Activated naive CD4-positive, alpha-beta T cell treated with anti-CD3 and anti-CD28 coated beads, Interleukin-2, amount 10 ng/mL, durations not matched to agents 7 days and 5 days (primary cell): ENCODE measurements at places on chromosomes 11 and 22.

- DNase-seq = no peak
Observed at GRCh38 chr11:31943056-31943780, 132.1 kb upstream of the PAX6 start.

DNA sequence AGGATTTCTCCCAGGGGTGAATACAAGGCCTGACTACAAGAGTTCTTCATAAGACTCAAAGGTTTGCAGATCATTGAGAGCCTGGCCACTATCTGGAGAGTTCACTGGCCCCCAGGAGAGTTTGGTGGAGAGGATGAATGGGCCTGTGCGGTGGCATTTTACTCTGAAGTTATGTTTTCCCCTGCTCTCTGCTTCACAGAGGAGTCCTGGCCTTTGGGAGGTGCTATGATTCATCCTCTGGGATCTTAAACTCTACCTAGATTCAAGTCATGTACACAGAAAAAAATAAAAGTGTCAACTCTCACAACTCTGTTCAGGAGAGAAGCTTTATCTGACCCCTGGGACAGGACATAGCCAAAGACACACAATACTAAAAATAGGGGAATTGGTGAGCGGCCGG is 159.1 kb upstream of the CARD18 start:
- no peak for DNase-seq

GRCh38 chr11:123018702-123019101 is 37.1 kb upstream of the BSX start:
- DNase-seq = no peak

DNA sequence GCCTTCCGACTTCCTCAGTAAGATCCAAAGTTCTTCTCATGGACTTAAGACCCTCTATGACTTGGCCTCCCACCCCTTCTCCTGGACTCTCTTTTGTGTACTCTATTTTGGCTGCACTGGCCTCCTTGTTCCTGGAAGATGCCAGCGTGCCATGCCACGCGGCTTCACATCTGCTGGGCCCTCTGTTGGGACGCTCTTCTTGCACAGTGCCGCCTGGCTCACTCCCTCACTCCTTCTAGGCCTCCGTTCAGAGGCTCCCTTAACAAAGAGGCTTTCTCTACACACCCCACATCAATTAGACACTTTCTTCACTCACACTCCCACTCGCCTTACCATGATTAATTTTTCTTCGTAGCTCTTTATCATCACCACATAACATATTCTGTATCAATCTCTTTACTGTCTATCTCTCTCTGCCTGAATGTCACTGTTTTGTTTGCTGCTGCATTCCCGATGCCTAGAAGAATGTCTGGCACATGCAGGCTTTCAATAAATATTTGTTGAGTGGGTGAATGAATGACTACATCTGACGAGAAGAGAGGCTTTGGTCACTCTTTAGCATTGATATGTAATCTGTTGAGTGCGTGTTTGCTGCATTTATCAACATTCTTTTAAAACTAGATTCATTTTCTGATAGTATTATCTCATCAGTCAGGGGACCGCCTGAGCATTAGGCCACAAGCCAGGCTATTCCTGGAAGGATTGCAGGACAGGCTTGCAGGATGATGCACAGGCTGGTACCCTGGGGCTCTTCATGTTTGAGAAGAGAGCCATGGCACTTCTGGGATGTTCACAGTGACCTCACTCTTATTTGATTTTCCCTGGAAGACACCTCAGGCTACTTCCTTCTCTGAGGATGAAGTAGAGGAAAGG is 60.6 kb upstream of the AMPD3 start:
- DNase-seq = no peak

GRCh38 chr11:113540416-113541330 is 65.5 kb upstream of the DRD2 start:
- no peak for DNase-seq

DNA sequence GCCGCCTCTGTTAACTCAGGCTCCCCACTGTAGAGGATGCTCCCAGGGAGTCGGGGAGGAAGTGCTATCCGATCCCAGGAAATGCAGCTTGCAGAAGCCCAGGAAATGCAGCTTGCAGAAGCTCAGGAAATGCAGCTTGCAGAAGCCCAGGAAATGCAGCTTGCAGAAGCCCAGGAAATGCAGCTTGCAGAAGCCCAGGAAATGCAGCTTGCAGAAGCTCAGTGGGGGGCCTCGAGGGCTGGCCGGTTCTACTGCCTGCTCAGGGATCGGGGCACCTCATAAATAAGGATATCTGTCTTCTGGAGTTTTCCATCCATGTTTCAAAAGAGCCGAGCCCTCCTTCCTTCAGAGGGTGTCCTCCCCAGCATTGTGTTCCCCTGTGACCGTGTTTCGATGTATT is 25.1 kb upstream of the SMIM38 start:
- DNase-seq = no peak

DNA sequence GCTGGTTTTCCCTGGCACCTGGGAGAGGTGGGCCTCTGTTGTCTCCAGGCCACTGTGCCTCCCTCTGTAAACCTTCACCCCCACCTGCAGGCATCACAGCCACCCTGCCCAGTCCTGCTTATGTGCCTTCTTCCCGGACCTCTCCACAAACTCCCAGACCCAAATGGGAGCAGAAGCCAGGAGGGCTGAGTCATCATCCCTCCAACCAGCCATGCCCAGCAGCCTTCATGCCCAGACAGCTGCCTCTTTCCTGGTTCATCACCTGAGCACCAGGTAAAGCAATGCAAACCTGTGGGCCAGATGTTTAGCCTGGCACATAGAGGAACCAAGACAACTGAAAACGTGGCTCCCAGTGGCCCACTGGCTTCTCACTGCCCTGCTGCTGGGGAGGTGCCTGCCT is 2.1 kb upstream of the TMPRSS4 start:
- DNase-seq = no peak

DNA sequence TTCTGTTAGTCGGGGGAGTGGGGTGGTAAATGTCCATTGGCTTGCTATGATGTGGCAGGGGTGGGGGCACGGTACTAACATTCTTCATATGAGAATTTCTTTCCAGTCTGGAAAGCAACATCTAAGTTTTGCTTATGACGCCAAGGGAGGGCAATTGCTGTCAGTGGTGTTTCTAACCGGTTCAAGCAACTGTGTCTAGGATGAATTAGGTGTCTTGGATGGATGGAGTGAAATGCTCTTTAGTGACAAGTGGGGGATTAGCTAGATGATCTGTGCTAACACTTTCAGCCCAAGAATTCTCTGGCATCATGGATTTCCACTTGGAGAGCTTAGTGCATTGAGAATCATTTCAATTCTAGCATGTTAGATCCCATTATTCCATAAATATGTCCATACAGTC is 262.6 kb upstream of the SORL1-AS1 start:
- no peak for DNase-seq

DNA sequence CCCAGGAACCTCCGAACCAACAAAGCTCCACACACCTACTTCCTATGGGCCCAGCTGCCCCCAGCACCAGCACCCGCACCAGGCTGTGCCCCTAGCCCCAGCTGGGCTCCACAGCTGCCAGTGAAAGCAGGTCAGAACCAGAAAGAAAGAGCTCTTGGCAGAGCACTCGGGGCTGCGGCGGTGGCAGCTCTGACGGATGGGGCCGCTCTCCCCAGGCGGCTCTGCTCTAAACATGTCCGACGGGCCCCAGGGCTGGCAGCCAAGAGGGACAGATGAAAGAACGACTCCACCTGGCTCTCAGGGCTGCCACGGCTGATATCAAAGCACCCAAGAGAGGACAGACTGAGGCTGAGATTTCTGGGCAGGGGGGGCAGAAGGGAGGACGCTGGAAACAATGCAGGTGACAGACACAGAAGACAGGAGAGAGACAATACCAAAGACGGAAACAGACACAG is 25.7 kb downstream of the LRFN4 start:
- no peak for DNase-seq

DNA sequence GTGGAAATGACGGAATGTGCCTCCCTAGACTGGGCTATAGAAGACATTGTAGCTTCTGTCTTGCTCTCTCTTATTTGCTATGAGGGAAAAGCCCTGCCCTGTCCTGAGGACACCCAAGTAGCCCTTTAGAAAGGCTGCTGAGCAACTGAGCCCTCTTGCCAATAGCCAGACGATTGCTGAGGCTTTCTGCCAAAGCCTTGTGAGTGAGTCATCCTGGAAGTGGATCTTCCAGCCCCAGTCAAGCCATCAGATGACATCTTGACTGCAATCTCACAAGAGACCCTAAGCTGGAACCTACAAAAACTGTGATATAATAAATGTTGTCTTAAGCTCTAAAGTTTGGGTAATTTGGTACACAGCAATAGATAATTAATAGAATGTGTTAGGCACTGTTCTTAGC is 3.9 kb upstream of the TRAF6 start:
- DNase-seq = no peak

DNA sequence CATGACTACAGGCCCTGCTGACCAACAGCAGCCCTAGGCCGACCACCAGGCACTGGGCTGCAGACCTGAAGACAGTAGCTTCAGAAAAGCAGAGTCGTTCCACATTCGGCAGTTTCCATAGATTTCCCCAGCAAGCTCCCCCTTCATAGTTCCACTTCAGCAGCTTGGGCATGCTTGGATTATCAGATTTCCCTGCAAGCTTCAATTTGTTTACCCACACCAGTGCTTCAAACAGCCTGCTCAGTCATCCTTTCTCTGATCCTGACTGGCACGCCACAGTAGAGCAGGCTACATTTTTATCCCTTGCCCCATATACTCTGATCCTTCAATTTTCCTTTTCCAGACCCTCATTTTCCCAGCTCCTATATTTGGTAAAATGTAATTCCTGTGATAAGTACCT is 51.1 kb upstream of the CFAP300 start:
- no peak for DNase-seq

DNA sequence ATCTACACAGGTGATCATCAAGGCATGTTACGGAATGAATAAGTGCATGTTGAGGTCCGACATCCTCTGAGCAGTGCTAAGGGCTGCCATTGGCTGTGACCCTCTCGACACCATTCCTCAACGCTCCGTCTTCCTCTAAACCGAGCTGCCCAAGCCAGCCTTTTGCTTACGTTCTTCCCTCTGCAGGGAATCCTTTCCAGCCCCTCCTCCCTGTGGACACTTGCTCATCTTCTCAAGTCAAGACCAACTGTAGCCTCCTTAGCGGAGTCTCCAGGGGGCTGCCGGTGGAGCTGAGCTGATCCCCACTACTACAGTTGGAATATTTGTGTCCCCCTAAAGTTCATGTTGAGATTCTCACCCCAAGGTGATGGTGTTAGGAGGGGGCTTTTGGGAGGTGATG is 781.0 kb downstream of the TBC1D22A start:
- DNase-seq = no peak

GRCh38 chr11:92782806-92783205 is 186.6 kb upstream of the MTNR1B start:
- DNase-seq = no peak

DNA sequence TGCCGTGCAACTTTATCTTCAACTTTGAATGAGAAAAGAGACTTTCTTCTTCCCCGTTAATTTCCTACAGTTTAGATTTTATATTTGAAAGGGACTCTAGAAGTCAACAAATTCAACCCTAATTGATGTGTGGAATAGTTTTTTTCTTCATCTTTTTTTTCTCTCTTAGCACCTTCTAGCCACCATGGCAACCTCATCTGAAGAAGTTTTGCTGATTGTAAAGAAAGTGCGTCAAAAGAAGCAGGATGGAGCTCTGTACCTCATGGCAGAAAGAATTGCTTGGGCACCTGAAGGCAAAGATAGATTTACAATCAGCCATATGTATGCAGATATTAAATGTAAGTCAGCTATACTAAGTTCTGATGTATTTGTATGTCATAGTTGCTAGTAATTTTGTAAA is 10.5 kb downstream of the GTF2H1 start:
- no peak for DNase-seq

GRCh38 chr22:22934543-22935055 is 47.0 kb downstream of the IGLL5 start:
- no peak for DNase-seq

GRCh38 chr11:79077702-79078330 is 363.0 kb downstream of the TENM4 start:
- no peak for DNase-seq

GRCh38 chr22:45891021-45891421 is 85.9 kb downstream of the WNT7B start:
- DNase-seq = no peak

GRCh38 chr22:20619045-20619892 is 111.9 kb downstream of the MED15 start:
- DNase-seq = no peak

DNA sequence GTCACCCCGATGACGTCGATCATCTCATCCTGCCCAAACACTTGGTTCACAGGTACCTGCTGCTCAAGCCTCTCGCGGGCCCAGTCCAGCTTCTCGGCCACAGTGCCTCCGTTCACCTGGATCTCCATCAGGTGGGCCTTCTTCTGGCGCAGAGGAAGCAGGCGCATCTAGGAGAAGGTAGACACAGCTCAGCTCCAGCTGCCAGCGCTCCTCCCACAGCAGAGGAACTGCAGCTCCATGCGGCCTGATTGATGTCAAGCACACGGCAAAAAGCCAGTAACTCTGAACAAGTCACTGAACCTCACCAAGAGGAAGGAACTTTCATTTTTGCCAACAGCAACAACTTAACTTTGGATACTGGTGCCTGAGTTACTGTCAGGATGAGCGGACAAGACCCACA is 4.0 kb downstream of the RPL3 start:
- no peak for DNase-seq

- no peak for DNase-seq
Observed at GRCh38 chr11:103803062-103803461, 233.4 kb upstream of the DDI1 start.

DNA sequence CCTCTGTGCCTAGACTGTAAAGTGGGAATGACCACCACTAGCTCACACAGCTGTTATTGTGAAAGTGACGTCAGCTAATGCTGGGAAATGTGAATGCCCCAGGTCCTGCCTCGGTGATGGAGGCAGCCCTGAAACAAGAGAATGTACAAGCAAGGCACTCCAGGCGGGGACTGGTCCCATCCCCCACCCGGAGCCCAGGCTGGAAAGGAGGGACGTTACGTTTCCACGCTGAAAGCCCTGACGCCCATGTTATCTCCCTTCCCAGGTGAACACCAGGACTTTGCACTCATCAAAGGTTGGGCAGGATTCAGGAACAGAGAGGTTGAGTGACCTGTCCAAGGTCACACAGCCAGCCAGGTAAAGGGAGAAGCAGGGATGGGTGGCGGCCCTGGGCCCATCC is 784 bp downstream of the SULT4A1 start:
- peak; percentile 13 for DNase-seq

- DNase-seq = peak; percentile 37
Observed at GRCh38 chr11:61332281-61332796, 566 bp downstream of the DDB1 start.

- DNase-seq = peak; percentile 93
Observed at GRCh38 chr22:19629720-19630419, 84.4 kb upstream of the SEPTIN5 start.

DNA sequence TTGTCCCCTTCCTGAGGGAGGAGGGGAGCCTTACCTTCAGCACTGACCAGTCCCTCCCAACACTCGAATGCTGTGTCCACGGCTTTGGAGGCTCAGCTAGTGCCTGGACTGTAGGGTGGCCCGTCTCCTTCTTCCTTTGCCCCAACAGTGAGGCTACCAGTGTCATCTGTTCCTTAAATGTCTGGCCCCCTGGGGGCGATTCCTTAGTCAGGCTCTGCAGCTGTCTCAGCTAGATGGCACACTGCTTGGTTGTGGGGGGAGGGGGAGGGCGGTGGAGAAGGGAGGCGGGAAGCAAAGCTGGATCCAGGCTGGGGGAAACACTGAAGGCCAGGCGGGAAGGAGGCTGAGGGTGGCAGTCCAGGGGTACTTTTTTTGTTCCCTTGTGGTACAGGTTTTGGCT is at the start of gene IGSF22:
IGSF22 (minus strand) TSS at position 149 of the 400 bp plus-strand sequence. CDS start 1,952 bp downstream, outside the sequence.
- no peak for DNase-seq
